ENCODE measurements at places on chromosomes 2 and 18.
A peak's percentile ranks its signal among the peaks of the same experiment; 100 is the strongest.

- no peak for DNase-seq
These were observed 78.0 kb downstream of the PTPN4 start for GRCh38 chr2:119837759-119838158.

GRCh38 chr2:214713080-214713830 is 96.2 kb downstream of the BARD1 start:
- no peak for DNase-seq

- DNase-seq = no peak
These were observed 24.3 kb upstream of the BCL11A start for GRCh38 chr2:60577682-60578283.

DNA sequence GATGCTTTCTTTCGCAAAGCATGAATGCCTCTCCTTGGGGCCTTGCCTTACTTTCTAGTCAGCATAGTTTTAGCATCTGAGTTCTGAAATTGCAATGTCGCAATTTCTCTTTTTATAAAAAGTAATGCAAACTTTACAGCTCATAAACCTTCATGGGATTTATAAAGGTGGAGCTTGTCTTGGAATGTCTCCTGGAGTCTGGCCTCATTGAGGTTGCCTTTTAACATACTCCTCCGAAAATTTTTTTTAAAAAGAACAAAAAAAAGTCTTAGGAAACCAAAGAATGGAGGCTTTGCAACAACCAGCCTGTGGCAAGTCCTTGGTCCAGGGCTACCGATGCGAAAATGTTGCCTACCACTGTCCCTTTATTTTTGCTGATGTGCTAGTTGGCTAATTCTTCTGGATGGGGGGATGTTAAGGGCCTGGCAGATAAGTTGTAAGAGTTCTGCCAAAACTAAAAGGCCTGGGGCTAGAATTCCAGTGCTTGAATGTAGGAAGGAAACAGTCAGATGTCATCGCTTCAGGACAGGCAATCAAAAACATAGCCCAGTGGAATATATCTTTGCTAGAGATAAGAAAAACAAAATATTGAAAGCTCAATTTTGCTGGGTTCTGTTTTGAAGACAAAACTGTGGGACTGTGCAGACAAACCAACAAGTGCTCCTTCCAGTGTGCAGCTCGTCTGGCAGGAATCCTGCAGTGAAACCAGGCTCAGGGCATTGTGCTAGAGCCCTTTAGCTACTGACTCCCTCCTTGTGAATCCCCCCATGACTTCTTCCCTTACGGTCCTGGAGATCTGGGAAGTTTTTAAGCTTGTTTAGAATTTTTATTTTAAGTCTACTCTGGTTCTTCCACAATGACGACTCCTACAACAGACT is 213.0 kb downstream of the PIEZO2 start:
- no peak for DNase-seq

GRCh38 chr2:28449488-28450395 is 46.1 kb upstream of the PLB1 start:
- no peak for DNase-seq

- DNase-seq = no peak
These were observed 66.3 kb downstream of the SP110 start for GRCh38 chr2:230153390-230153976.

DNA sequence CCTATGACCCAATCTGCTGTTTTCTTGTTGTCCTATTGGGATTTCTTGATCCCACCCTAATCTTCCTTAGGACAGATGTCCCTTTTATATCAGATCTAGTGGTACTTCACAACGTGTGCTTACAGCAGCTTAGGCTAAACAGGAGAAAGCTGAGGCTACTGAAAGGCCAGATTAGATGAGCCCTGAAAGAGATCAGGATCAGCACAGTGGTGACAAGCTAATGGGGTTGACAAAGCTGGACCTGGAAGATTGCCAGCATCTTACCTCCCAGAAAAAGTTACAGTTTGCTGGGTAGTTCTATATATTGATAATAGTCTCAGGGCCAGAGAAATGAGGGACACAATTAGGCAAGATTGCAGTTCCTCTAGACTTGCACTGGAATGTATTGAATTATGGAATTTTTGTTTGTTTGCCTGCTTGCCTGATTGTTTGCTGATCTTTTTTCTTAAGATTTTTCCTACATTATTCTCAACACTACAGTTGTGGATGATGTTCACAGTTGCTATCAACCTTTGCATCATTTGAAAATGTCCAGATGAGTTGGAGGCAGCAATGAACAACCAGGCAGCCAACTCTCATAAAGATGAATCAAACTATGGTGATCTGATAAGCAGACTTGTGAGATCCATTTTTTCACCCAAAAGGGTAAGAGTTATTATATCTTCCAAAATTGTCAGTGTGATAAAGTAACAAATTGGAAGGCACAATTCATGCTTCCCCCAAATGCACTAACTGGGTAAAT is 49.1 kb upstream of the PIK3C3 start:
- DNase-seq = no peak

GRCh38 chr2:216056739-216057138 is 24.9 kb downstream of the PECR start:
- DNase-seq = no peak

- DNase-seq = no peak
These were observed 13.5 kb downstream of the NDUFV2 start for GRCh38 chr18:9115984-9116383.

DNA sequence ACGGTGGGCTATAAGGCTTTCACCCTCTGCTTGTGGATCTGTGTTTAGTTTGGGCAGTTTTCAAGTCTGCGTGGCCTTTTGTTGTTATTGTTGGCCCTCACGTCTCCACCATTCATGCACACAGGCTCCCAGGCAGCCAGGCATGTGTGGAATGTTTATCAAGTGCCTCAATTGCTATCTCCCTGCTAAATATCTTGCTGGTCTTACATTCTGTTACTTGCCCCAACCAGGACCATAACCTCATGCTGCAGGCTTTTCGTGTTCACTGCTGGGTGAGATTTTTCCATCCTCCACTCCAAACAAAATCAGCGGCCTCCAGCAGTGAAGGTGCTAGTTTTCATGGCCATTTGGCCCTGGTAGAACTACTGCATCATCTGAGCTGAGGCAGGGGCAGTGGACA is 63.0 kb upstream of the DSC1 start:
- DNase-seq = no peak

- DNase-seq = no peak
These were observed 34.2 kb upstream of the NPAS2 start for GRCh38 chr2:100785626-100786296.

DNA sequence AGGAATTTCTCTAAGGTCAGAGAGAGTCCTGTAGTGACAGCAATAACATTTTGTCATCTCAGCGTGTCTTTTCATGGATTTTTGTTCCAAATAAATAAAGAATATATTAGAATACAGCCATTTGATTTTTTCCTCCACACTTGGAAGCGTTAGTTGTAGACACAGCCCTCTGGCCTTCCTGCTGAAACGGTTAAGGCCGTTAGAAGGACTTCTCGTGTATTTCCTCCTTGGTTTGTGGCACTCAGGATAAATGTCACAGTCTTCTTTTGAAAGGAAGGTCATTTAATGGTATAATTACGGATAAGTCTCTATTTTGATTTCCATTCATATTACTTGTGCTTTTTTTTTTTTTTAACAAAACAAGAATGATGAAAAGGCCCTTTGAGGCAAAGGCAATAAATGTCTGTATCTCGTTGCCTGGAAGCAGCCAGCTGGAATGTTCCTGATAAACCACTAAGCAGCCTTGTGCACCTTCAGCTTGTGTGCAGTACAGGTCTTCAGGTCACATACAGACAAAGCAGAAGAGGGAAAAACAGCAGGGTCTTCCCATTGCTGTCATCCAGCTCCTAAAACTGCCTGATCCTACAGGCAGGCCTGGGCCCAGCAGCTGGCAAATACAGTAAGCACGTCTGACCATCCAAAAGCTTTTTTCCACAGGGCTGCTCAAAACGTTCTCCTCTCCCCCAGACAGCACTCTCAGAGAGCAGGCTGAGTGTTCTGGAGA is 14.4 kb downstream of the EFR3B start:
- no peak for DNase-seq

- DNase-seq = no peak
These were observed 94.2 kb upstream of the DLX2 start for GRCh38 chr2:172196768-172197431.

DNA sequence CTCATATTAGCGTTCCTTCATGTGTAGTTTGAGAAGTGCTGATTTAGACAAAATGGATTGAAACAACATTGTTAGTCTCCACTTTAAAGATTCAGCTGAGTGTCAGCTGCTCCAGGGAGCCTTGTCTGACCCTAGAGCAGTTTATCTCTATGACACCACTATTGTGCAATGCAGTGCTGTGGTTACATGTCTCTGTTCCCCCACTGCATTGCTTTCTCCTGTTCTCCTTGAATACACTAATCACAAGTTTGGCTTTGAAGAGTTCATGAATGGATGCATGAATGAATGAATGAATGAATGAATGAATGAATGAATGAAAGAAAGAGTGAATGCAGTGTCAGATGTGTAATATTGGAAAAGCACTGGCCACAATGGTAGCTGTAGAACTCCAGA is 38.3 kb downstream of the GCG start:
- DNase-seq = no peak

- no peak for DNase-seq
These were observed 107.3 kb upstream of the EFEMP1 start for GRCh38 chr2:56030901-56031300.

- no peak for DNase-seq
These were observed 9.4 kb downstream of the COPS9 start for GRCh38 chr2:240126731-240127130.

- no peak for DNase-seq
These were observed 143.0 kb upstream of the SLC1A4 start for GRCh38 chr2:64846177-64846576.

DNA sequence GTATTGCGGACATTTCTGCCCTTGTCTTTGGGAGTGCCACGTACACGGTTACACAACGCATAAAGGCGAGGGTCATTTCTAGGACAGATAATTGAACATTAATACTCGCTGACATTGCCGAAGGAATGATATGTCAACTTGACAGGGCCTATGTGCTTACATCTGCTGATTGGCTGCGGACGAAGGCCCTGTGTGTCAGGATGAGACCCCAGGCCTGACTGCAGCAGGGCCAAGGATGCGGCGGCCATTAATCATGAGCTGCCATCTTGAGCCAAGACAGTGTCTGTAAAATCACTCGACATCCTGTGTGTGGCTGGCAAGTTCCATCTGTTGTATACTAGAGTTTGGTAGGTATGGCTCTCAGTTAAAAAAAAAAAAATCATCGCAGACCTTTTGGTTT is 96.6 kb downstream of the MEIS1 start:
- no peak for DNase-seq

DNA sequence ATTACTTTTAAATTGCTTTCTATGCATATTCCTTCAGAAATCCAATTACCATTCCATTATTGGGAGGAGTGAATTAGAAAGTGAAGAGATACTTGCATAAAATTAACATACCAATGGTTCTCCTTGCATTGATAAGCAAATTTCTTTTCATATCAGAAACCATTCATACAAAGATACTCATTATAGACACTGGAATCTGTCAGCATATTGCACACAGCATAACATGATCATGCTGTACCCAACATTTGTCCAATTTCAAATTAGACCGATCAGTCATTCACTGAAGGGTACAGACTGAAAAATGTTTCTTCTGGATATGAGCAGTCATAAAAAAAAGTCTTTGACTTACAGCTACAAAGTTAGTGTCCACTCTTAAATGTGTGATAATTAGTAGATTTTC is 175.6 kb downstream of the PID1 start:
- no peak for DNase-seq

- no peak for DNase-seq
These were observed 331.1 kb upstream of the SLC14A2 start for GRCh38 chr18:45284174-45284573.

GRCh38 chr2:233375490-233376314 is 21.4 kb downstream of the DGKD start:
- DNase-seq = no peak

- DNase-seq = no peak
These were observed 121.8 kb upstream of the HNMT start for GRCh38 chr2:137842430-137842829.

DNA sequence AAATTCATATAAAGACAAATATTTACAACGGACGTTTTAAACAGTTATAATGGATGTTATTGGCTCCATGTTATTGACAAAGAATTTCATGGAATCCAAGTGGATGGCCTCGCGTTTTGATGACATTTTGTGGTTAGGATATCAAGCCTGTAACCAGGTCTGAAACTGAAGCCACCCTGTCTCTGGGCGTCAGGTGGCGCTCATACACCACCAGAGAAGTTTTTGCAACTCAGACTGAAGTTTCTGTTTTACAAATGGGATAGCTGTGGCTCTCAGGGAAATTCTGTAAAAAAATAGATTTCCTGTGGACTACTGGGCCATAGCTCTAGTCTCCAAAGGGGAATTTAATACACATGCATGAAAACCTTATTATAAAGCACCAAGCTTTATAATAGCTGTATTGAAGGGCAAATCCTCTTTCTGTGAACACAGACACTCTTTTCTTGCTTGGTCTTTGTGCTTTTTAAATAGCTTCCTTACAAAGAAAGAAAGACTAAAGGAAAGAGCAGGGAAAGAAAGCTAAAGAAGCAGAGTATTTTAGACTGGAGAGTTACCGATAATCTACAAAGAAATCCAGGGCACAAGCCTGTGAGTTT is 86.7 kb downstream of the C18orf54 start:
- peak; percentile 60 for DNase-seq

- no peak for DNase-seq
These were observed 118.7 kb downstream of the KCTD1 start for GRCh38 chr18:26429535-26430226.

Data from SW 1271 (cell line).